ENCODE measurements at places on chromosomes 13 and 19. TPM values are rescaled to one million over a fixed set of nuclear protein-coding genes. Genes with fewer than 3 reads are reported as not detected.

Gene CBY2
- total RNA-seq = 0.22 TPM

DNA sequence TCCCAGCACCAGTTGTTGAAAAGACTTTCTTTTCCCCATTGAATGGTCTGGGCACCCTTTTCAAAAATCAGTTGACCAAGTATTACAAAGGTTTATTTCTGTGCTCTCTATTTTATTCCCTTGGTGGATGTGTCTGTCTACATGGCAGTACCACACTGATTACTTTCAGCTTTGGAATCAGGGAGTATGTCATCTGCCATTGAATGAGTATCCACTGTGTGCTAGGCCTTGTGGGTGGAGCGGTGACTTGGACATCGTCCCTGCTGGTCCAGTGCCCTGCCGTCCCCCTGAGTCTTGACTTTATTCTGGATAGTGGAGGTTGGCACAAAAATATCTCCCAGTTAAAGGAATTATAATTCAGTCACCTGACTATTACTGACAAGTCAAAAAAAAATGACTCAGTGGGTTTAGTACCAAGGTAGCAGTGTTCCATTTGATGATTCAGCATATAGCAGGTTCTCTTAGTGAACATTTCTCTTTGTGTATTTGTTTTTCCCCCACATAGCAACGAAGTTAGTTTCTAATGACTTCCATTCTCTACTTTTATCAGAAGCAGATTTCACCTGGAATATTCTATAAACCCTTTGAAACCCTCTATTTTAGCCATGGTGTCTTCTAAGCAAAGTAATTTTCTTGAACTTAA is 3.9 kb downstream of the UPF3A start:
- H3K27me3 ChIP-seq = no peaks in the 10 kb centered on the region
- H3K4me1 ChIP-seq = peaks cover 13% of the 10 kb centered on the region
- peaks cover 41% of the 10 kb centered on the region for H3K36me3 ChIP-seq
- DNase-seq = no peak

DNA sequence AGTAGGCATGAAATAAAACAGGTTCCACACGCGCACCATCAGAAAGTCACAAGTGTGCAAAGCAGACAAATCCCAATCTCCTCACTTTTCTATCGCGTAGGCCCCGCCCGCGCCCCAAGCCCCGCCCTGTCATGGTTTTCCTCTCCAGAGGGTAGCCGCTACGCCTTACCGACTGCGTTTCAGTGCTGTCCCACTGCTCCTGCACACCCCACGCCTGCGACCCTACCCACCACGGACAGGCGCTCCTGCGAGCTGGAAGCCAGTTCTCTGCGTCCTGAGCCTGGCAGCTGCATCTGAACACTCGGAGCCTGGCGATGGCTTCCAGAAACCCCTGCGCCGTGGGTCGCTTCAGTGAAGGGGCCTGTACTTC is 379 bp upstream of the ZNF470 start:
- H3K4me1 ChIP-seq = peaks cover 6% of the 10 kb centered on the region
- H3K27ac ChIP-seq = peak overlapping the region; percentile 49
- H3K4me3 ChIP-seq = peak overlapping the region; percentile 95
- no peak for DNase-seq
- peaks cover 15% of the 10 kb centered on the region for H3K36me3 ChIP-seq
- H3K27me3 ChIP-seq = no peaks in the 10 kb centered on the region

Gene ZNF560
- total RNA-seq = not detected

DNA sequence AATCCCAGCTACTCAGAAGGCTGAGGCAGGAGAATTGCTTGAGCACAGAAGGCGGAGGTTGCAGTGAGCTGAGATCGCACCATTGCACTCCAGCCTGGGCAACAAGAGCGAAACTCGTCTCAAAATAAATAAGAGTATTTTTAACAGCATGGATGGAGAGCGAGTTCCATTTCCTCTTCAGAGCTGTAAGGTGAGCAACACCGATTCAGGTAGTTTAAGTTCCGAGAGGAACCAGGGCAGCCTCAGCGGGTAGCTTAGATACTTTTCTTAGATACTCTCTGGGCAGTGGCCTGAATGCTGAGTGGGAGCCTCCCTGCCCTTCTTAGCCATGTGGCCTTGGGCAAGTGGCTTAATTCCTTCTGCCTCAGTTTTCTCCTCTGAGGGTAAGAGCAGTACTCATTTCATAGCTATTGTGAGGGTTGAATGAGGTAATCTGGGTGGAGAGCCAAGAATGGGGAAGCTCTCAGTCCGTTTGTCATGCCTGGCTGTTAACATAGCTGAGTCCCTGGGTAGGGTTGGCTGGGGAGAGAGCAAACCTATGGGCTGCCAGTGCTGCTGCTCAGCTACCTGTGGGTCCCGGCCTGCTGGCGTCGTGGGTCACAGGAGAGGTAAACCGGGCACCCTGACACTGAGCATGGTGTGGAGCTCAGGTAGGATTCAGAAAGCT is 4.1 kb downstream of the ATP11A start:
- H3K27ac ChIP-seq = no peak overlapping the region
- H3K36me3 ChIP-seq = no peaks in the 10 kb centered on the region
- H3K27me3 ChIP-seq = no peaks in the 10 kb centered on the region
- peaks cover 15% of the 10 kb centered on the region for H3K4me1 ChIP-seq

Gene REEP6
- total RNA-seq = 2.2 TPM

DNA sequence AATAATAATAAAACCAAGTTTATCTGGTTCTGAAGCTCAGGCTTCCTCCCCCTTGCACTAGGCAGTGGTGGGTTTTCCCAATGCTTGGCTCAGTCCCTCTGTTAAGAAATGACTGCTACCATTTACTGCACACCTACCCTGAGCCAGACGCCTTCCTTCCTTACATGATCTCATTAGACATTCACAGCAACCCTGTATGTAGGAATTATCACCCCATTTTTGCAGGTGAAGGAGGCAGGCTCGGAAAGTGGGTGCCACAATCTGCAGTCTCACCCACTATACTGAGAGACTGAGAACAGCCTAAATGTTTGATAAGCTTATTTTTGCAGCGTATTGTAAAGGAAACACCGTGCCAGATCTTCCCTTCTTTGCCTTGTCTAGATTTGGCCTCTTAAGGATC is 18.3 kb upstream of the CACNG8 start:
- H3K27ac ChIP-seq = no peak overlapping the region
- H3K27me3 ChIP-seq = peaks cover 12% of the 10 kb centered on the region
- no peaks in the 10 kb centered on the region for H3K4me1 ChIP-seq
- H3K36me3 ChIP-seq = no peaks in the 10 kb centered on the region
- H3K4me3 ChIP-seq = no peak overlapping the region

DNA sequence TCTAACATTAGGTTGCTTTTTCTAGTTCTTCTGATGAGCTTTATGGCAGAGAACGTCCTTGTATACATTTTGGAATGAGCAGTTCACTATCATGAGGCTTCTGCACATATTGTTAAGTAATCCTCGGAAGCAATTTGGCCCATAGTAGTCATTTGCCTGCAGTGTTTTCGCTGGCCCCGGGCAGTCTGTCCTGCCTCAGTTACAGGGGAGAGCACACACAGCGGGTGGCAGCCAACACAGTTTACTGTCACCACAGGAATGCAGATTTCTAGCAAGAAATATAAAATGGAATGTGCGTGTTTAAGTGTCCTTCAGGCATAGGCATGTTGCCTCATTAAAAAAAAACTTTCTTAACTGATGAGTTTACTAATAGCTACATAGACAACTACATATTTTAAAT is 71.5 kb upstream of the GJB6 start:
- peaks cover 30% of the 10 kb centered on the region for H3K27me3 ChIP-seq
- H3K27ac ChIP-seq = no peak overlapping the region
- peaks cover 9% of the 10 kb centered on the region for H3K4me1 ChIP-seq
- H3K4me3 ChIP-seq = no peak overlapping the region
- H3K36me3 ChIP-seq = no peaks in the 10 kb centered on the region

GRCh38 chr19:18385675-18386542 is at the start of gene GDF15:
Gene GDF15 (plus strand): TSS chr19:18386158. CDS start chr19:18386190, 32 bp downstream.
- H3K36me3 ChIP-seq = no peaks in the 10 kb centered on the region
- H3K4me1 ChIP-seq = peaks cover 18% of the 10 kb centered on the region
- no peak within 1 kb of the TSS for H3K4me3 ChIP-seq
- no peak within 1 kb of the TSS for H3K27ac ChIP-seq
- H3K27me3 ChIP-seq = peaks cover 80% of the 10 kb centered on the region
- peak; percentile 23 for DNase-seq

DNA sequence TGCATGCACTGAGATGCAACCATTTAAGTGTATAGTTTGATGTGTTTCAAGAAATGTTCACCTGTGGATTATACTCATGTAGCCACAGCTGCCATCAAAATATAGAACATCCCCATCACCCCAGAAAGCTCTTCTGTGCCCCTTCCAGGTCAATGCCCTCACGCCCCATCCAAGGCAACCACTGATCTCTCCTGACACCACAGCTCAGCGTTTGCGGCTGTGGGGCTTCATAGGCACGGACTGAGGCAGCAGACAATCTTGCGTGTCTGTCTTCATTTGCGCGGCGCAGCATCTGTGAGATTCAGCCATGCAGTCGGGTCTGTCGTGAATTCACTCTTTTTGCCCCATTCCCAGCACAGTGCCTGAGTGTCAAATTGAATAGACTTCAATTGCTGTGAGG is 153.8 kb upstream of the UQCRFS1 start:
- DNase-seq = no peak
- peaks cover 12% of the 10 kb centered on the region for H3K27me3 ChIP-seq
- H3K27ac ChIP-seq = no peak overlapping the region
- no peak overlapping the region for H3K4me3 ChIP-seq
- H3K36me3 ChIP-seq = no peaks in the 10 kb centered on the region
- H3K4me1 ChIP-seq = no peaks in the 10 kb centered on the region

DNA sequence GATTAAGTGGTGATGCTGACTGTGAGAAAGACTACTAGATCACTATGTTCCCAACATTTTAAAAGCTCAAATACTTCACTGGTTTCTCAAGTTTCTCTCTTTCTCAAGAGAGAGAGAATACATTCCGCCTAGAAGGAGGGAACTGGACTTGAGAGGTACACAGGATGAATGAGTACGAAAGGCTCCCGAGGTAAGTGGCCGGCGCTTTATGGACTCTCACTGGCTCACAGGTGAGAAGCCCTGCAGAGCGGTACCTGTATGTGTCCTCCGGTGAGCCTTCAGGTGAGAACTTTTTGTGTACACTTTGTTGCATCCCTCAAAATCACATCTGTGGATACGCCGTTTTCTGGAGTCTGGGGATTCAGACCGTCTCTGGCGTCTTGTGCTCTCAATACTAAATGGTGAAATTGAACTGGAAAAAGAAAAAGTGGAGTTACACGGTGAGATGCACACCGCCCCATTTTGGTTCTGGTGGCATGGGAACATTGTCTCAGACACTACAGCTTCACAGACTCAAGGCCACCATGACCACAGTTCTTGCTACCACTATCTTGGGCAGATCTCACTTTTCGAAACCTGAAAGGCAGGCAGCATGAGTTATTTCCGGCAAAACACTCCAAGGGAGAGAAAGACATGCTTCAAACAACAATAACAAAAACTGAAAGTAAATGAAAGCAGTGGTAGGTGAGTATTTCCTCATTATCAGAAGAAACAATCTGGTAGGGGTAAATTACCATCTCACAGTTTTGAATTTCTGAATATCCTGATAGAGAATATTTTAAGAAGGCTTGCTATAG is 418.9 kb downstream of the KLF12 start:
- peak; percentile 52 for DNase-seq
- no peaks in the 10 kb centered on the region for H3K36me3 ChIP-seq
- H3K27ac ChIP-seq = peak overlapping the region; percentile 84
- no peaks in the 10 kb centered on the region for H3K27me3 ChIP-seq
- H3K4me1 ChIP-seq = peaks cover 7% of the 10 kb centered on the region

Gene KIR2DL1
- total RNA-seq = 0.56 TPM

GRCh38 chr13:22748866-22749577 is 431.8 kb upstream of the SGCG start:
- no peaks in the 10 kb centered on the region for H3K4me1 ChIP-seq
- H3K27ac ChIP-seq = no peak overlapping the region
- no peak overlapping the region for H3K4me3 ChIP-seq
- no peaks in the 10 kb centered on the region for H3K36me3 ChIP-seq
- H3K27me3 ChIP-seq = no peaks in the 10 kb centered on the region
- no peak for DNase-seq

GRCh38 chr13:29024783-29025182 is 204.6 kb downstream of the MTUS2 start:
- no peaks in the 10 kb centered on the region for H3K27me3 ChIP-seq
- no peaks in the 10 kb centered on the region for H3K36me3 ChIP-seq
- no peak for DNase-seq
- H3K4me1 ChIP-seq = peaks cover 8% of the 10 kb centered on the region
- H3K27ac ChIP-seq = no peak overlapping the region
- no peak overlapping the region for H3K4me3 ChIP-seq

Gene CCDC124
- total RNA-seq = 41.5 TPM

Gene KLK1
- 0.96 TPM for total RNA-seq

Gene FAAP24
- total RNA-seq = 3.2 TPM

Gene CEACAM7
- not detected for total RNA-seq

GRCh38 chr13:95508996-95509395 is 43.5 kb upstream of the CLDN10 start:
- no peak overlapping the region for H3K27ac ChIP-seq
- H3K4me3 ChIP-seq = no peak overlapping the region
- H3K27me3 ChIP-seq = peaks cover 8% of the 10 kb centered on the region
- no peak for DNase-seq

DNA sequence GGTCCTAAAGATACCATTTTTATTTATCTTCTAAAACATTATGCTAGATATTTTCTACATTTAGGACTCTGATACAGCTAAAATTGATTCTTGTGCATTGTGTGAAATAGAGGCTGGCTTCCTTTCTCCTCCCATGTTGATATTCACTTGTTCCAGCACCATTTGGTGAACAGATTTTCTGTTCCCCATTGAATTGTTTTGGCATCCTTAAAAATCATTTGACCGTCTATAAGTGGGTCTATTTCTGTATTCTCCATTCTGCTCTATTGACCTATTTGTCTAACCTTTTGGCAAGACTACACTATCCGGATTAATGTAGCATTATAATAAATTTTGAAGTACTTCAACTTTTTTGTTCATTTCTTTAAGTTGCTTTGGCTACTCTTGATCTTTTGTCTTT is 2689.2 kb downstream of the PCDH9 start:
- H3K36me3 ChIP-seq = no peaks in the 10 kb centered on the region
- DNase-seq = no peak
- no peaks in the 10 kb centered on the region for H3K4me1 ChIP-seq
- H3K27ac ChIP-seq = no peak overlapping the region

DNA sequence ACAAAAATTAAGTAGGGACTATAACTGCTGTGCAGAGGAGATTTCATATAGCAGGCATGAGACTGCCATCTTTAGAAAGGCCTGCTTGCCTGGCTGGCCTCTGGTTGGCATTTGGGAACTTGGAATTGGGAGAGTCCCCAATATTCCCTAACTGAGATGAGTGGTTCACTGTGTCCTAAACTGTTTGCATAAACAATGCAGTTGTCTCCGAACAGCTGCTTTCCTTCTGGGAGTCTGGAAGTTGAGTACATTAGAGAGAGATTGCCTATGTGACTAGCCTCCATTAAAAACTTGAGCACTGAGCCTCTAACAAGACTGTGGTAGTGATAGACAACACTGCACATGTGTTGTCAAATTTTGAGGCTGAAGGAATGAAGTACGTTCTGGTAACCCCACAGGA is 47.4 kb downstream of the STOML3 start:
- H3K27ac ChIP-seq = no peak overlapping the region
- H3K4me3 ChIP-seq = no peak overlapping the region
- no peak for DNase-seq
- H3K36me3 ChIP-seq = no peaks in the 10 kb centered on the region
- H3K4me1 ChIP-seq = no peaks in the 10 kb centered on the region

Gene PALM
- total RNA-seq = not detected

GRCh38 chr19:2532252-2533071 is 56.5 kb downstream of the GADD45B start:
- DNase-seq = no peak
- H3K27me3 ChIP-seq = no peaks in the 10 kb centered on the region
- H3K27ac ChIP-seq = no peak overlapping the region
- no peak overlapping the region for H3K4me3 ChIP-seq
- peaks cover 9% of the 10 kb centered on the region for H3K4me1 ChIP-seq

Gene MTIF3
- total RNA-seq = 45.4 TPM

Gene NCAN
- not detected for total RNA-seq
